ENCODE measurements at places on chromosomes 4 and X.

DNA sequence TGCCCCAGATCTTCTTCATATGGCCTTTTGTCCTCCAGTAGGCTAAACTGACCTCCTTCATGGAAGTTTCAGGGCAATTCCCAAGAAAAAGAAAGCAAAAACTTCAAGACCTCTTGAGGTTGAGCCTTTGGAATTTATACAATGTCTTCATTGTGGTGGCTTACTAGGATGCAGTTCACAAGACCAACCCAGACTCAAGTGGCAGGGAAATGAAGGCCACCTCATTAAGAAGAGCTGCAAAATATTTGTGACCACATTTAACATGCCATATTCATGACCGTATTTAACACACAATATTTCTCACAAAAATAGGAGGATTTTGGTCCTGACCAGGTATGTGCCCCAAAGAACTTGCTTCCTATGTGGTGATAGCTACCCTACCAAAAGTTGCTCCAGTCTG, 605.5 kb upstream of the PITX2 start:
- DNase-seq, result no peak

GRCh38 chr4:5203993-5204310, 152.7 kb downstream of the STK32B start:
- DNase-seq, result no peak

GRCh38 chr4:137309424-137309823, 222.9 kb downstream of the PCDH18 start:
- DNase-seq, result no peak

DNA sequence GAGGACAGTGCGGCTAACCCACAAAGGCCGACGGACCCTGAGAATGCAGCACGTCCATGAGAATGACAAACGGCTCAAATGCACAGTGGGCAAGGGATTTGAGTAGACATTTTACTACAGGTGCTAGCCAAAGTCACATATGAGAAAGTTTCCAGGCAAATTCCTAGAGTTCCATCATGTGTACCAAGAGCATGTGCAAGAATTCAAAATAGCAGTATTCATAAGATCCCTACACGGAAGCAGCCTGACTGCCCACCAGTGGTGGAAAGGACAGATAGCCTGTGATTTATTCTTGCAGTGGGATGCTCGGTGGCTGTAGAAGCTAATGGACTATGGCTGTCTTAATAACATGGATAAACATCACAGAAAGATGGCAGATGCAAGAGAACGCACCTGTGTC, 68.0 kb downstream of the RGS12 start:
- no peak for DNase-seq

DNA sequence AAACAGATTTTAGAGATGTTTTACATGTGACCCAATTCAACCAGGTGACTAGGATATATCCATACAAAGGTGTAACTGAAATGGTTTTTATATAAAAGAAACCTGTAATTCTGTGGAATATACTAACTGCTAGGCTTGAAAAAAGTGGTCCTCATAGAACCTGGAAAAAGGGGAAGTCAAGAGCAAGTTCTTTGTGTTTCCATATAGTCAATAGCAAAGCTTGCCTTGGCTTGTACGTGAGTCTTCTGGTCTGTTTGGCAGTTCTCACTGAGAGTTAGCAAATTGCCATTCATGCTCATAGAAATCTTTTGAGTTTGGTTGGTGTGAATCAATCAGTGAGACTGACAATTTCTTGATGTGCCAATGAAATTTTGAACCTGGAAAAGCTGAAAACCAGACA, 79.4 kb upstream of the SMIM10 start:
- DNase-seq, result no peak

DNA sequence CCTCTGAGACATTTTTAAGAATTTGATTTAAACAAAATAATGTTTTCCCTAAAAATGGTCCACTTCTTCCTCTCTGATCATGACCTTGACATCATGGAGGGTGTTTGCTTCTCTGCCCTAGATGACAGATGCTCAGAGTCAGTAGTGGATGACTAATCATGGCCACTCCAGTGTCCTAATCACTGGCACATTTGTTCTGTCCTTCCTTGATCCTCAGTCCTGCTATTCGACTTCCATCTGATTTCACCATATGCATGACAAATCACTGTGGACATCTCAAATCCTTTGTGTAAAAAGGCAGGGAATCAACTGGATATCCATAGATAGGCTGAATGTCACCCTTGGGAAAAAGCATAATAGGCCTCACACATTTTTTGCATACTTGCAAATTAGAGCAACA, 9.0 kb downstream of the CRMP1 start:
- DNase-seq, result no peak

DNA sequence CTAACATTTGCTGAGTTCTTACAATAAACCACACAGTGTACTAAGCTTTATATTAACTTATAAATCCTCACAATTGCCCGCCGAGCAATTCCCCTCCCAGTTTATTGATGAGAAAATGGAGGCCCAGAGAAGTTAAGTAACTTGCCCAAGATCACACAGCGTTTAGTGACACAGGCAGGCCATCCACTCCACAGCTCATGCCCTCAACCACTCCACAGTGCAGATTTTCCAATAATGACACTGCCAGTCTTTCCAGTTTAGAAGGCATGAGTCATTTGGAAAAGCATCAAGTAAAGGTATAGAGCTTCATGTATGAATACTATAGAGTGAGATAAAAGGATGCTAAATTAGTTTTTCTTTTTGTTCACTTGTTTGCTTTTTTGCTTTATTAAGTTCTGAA, 208.5 kb downstream of the CAMK2D start:
- DNase-seq, result no peak

GRCh38 chr4:17580969-17581368, 4.0 kb downstream of the LAP3 start:
- DNase-seq, result no peak

DNA sequence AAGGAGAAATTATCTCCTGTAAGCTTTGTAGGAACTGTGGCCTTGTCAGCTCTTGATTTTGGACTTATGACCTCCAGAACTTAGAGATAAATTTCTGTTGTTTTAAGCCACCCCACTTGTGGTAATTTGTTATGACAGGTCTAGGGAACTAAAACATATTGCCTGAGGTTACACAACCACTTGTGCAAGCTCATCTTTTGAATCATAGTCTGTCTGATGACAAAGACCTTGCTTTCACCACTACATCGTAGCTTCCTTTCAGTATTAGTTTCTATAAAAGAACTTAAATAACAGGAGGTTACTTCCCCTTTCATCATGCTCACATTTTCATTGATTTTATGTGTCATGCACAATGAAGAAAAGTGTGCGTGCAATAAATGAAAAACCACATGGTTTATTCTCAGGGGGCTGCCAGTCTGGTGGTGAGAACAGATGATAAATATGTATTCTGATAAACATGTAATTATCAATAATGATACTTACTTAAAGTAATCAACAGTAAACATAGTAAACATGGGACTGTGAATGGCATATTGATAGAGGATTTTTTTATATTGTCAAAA, 690.0 kb upstream of the HS3ST1 start:
- DNase-seq, result no peak

- DNase-seq, result peak; percentile 20
Measured at GRCh38 chr4:145154573-145154972, 25.8 kb downstream of the OTUD4 start.
